Activated CD8-positive, alpha-beta T cell treated with anti-CD3 and anti-CD28 coated beads, Interleukin-2, amount 10 ng/mL, durations not matched to agents 7 days and 5 days (primary cell): ENCODE measurements at places on chromosomes 7 and 10. TPM values are rescaled to one million over a fixed set of nuclear protein-coding genes. Genes with fewer than 3 reads are reported as not detected.

Gene GIMAP5
- total RNA-seq: 63.3 TPM

Gene DRGX
- not detected for total RNA-seq

Gene SPDYE3
- not detected for total RNA-seq

Gene MOGAT3
- not detected for total RNA-seq

Gene PNLIPRP3
- not detected for total RNA-seq

Gene FAM13C
- total RNA-seq: not detected

DNA sequence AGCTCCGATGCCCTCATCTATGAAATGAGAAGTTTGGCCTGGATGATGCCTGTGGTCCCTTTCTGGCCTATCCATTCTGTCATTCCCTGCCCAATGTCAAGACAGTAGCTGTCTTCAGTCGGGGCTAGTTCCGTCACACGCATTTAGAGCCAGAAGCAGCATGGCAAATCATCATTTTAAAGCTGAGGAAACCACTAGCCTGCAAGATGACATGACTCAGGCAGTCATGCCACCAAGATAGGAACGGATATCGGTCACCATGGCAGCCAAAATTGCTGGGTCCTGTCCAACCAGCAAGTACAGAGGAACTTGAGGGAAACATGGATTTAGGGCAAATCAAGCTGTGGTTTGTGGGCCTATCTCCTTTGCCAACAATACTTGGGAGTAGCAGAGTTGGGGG, 64.5 kb upstream of the MRLN start:
- no peak for DNase-seq

DNA sequence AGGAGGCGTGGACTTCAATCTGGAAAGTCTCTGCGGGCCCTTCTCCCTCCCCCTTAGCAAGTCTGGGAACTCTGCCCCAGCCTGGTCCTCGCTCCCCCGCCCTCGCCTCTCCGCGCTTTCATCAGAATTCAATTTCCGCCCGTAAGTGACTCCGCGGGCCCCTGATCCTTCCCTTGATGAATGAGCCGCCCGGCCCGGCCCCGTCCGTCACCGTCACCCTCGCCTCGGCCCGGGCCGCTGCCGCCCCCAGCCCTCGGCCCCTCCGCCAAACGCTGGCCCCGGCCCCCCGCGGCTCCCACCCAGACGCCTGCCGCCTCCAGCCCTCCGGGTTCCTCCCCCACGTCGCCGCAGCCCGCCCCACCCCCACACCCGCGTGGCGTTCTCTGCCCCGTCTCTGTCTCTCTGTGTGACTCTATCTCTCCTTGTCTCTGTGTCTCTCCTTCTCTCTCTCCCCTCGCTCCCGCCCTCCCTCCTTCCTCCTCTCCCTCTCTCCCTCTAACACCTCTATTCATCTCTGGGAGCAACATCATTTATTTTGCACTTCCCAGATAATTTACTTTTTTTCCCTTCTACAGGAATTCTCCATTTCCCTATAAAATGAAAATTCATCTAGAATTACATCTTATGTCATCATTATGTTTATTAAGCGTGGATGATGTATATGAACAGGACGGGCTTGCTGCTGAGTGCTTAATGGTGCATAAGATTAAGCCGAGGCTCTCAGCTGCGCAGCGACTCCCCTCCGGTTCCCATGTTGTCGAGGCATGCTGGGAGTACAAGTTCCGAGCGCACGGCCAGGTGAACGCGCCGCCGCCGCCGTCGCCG, 91.2 kb upstream of the PAX2 start:
- DNase-seq: peak; percentile 46

- no peak for DNase-seq
Measured at GRCh38 chr7:4800926-4801838, 25.8 kb downstream of the AP5Z1 start.

DNA sequence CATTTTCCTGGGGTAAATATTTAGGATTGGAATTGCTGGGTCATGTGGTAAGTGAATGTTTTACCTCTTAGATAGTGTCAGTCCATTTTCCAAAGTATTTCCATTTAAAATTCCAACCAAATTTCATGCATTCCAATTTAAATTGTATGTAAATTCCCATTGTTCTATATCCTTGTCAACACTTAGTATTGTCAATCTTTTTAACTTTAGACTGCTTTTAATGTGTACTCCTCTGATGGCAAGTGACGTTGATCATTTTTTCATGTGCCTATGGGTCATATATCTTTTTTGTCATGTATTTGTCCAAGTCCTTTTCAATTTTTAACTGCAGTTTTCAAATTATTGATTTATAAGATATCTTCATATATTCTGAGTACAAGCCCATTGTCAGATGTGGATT, 80.8 kb upstream of the FAM20C start:
- no peak for DNase-seq

GRCh38 chr7:43584195-43584586, 1.3 kb downstream of the STK17A start:
- DNase-seq: peak; percentile 54

DNA sequence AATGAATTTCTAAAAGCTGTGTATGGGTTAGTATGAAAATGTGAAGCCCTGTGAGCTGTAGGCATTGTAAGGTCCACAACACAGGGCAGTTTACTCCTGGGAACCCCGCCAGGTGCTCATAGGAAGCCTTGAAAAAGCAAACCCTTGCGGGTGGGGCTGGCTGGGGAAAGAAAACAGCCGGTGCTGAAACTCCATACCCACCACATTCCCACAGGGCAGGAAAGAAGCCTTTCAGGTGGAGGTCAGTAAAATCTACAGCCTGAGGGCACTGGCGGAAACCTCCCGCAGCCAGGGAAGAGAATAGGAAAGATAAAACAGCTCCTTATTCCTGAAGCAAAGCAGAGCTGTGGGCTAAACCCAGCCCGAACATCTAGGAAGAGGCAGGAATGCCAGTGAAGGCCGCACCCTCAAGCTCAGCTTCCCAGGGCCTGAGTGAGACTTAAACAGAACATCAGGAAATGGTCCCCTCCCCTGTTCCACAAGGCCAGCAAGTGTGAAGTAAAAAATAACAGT, 34.7 kb downstream of the PODXL start:
- DNase-seq: no peak

- no peak for DNase-seq
Measured at GRCh38 chr10:63717027-63717715, 196.0 kb downstream of the REEP3 start.

GRCh38 chr7:42053834-42054233, 183.2 kb downstream of the GLI3 start:
- no peak for DNase-seq

DNA sequence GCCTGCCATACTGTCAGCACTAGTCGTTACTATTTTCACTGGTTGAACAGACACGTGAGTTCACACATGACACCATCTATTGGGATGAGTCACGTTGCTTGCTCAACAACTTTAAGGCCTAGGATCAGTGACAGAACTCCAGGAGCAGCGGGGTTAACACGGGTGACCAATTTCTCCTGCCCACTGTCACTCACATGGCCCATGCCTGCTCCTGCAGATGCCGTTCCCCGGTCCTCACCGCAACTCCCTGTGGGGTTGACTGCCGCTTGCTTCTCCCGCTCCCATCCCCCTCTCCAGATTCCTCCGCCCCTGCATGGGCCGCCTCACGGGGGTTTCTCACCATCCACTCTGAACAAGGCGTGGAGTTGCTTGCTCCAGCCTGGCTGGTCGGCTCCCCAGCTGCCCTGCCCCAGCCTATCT, 128.2 kb downstream of the TAX1BP1 start:
- no peak for DNase-seq

- peak; percentile 83 for DNase-seq
Measured at GRCh38 chr7:44257618-44258422, 57.0 kb downstream of the YKT6 start.

DNA sequence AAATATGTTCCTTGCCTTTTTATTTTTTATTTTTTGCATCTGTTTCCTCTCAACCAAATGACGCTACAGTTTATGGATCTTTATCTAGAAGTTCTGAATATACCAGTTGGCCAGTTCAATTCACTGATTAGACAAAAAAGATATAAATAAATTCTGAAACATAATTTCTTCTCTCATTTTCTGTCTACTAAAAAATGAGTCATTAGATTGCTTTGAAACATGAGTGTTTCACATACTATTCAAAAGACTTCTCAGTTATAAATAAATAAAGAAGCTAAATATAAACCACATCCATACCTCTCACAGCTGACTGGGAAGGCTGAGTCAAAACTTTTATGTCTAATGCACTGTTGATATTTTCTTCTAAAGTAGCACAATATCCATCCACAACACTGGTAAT, 97.6 kb upstream of the GPR22 start:
- no peak for DNase-seq

- no peak for DNase-seq
Measured at GRCh38 chr10:3220853-3221252, 48.3 kb upstream of the PITRM1 start.

- DNase-seq: no peak
Measured at GRCh38 chr7:77587272-77587671, 50.2 kb downstream of the PTPN12 start.

DNA sequence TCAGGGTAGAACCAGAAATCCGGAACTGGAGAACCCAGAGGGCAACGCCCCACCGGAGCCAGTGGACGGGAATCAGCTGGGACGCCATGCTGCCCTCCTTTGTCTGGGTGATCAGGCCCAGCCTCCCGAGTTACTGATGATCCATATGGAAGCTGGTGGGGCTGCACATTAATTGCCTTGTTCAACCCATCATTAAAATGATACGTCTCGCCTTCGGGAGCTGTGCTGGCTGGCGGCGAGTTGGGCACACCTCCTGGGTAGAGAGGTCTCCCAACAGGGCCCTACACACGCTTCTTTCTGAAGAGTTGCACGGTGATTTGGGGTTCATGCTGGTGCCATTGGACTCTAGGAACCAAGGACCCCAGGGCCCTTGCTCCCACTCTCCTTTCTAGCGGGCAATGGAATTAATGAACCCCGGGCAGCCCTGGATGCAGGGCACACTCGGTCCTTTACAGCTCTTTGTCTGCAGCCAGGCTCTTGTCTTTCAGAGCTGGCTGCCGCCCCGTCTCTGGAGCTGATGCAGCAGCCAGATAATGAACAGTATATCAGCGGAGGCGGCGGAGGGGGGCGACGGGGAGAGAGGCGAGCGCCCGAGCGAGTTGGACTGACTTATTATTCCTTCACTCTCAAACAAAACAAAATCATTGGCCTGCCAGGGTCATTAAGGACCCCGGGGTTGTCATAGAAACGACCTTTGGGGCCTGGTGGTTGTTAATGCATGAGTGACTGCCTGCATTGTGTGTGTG, 412.2 kb upstream of the ZMIZ1 start:
- no peak for DNase-seq

GRCh38 chr10:51367127-51367526, 292.8 kb downstream of the PRKG1 start:
- DNase-seq: no peak

- no peak for DNase-seq
Measured at GRCh38 chr7:47809387-47809786, 138.9 kb downstream of the PKD1L1 start.
